Mucosa of descending colon (tissue), 3 donors: ENCODE measurements at places on chromosomes 3 and 15.

GRCh38 chr15:65094294-65094995 lies 17.9 kb downstream of the KBTBD13 start:
- DNase-seq, result no peak

GRCh38 chr15:83088876-83089275 lies 18.6 kb upstream of the TM6SF1 start:
- no peak for DNase-seq

DNA sequence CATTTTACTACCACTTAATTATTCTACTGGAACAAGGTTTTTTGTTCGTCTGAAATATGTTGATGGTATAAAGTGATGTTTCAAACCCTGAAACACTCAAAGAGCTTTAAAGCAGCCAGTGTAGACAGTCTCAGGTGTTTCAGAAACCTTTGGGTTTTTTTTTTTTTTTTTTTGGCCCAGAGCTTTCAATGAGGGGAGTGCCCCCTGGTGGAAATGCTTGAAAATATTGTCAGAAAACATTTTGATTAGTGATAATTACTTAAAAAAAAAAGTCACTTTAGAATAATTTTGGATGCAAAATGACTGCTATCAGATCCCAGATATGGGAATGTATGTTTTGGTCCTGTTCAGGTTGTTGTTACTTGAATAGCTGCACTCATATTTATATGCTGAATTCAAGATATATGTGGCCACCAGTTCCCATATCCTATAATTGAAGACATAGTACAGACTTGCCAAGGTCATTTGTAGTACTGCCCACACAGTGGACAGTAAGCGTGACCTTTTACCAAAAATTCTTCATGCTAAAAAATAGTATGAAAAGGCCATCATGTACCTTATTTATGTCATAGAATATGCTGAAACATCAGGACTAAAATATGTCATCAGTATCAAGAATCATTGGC lies 35.9 kb downstream of the SATB1 start:
- DNase-seq, result peak; percentile 40

GRCh38 chr15:58522391-58522790 lies 90.6 kb downstream of the LIPC start:
- no peak for DNase-seq

- DNase-seq, result no peak
These were observed 247.7 kb downstream of the IL20RB start for GRCh38 chr3:137205394-137206045.

DNA sequence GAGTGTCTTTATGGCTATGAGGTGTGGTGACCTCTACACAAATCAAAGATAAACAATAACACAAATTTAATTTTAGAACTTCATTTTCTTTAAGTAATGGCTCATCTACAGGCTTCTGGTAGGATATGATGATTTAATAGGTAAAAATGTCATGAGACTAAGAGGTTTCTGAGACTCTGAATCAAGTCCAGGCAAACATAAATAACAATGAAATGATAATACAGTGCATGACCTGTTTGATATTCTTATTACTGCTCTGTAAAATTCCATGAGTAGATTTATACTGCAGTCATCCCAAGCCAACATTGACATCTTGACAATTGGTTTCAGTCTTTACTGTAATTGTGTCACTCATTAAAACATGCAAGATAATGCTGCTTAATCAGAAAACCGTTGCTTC lies 936.8 kb downstream of the MCTP2 start:
- no peak for DNase-seq

DNA sequence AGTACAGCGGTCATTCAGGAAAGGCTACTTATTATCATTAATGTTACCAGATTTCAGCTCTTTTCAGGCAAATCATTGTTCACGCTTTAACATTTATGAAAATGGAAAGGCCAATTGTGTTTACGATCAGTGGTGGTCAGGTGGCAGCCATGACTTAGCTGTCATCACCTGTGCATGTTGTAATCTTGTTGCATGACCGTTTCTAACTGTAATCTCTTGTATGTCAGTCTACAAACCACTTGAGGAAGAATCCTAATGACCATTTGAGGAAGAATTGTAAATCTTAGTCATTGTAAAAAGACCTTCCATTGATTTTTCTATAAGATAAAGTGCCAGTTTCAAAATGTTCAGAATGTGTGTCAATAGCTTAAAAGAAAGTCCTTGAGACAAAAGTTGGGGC lies 100.4 kb downstream of the SERPINI1 start:
- DNase-seq, result no peak

GRCh38 chr3:63151897-63152296 lies 126.2 kb upstream of the SYNPR start:
- DNase-seq, result no peak

DNA sequence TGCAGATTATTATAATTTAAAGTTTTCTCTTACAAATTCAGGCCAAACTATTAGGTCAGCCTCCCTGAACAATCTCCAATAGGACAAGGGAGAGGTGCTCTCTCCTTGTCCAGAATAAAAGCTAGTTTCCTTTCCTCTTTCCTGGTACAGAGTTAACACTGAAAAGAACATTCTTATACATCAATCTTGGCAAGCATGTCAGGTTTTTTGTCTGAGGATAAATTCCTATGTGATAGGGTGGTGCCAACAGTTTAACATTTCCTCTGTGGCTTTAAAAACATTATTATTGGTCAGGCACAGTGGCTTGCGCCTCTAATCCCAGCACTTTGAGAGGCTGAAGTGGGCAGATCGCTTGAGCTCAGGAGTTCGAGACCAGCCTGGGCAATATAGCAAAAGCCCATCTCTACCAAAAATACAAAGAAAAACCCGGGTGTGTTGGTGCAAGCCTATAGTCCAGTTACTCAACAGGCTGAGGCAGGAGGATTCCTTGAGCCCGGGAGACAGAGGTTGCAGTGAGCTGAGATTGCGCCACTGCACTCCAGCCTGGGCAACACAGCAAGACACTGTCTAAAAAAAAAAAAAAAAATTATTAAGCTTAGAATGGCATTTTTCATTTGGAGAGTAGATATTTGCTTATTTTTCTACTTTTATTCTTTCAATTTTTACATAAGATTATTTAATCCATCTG lies 13.7 kb upstream of the ULK4 start:
- no peak for DNase-seq

DNA sequence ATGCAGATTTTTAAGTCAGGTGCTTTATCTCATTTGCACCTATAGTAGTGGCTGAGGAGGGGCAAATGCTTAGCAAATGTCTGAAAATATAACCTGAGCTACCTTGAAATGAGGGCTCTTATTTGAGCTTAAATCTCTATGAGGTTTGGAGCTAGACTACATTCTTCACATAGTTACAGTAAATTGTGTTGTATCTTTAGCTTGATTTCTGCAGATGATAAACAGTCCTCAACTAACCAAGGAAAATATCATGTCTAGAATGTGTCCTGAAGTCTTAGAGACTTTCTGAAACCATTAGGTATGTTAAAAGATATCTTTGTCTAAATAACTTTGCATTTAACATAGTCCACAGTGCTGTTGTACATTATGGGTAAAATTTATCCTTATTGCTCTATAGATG lies 127.6 kb downstream of the ATP1B3 start:
- no peak for DNase-seq

- no peak for DNase-seq
These were observed 136.8 kb upstream of the FOXB1 start for GRCh38 chr15:59867086-59867855.

- DNase-seq, result no peak
These were observed 17.6 kb downstream of the CCR5AS start for GRCh38 chr3:46389306-46389705.
